ENCODE measurements at places on chromosomes 4 and X. TPM values are rescaled to one million over a fixed set of nuclear protein-coding genes. Genes with fewer than 3 reads are reported as not detected.

Gene SASH3
- 8.6 TPM for total RNA-seq

Gene CCNB3
- 0.80 TPM for total RNA-seq

Gene PNCK
- total RNA-seq = 1.6 TPM

Gene CDX4
- not detected for total RNA-seq

Gene SLC25A14
- total RNA-seq = 12.8 TPM

Gene WDR44
- total RNA-seq = 18.9 TPM

Gene IRS4
- total RNA-seq = 1.2 TPM

Gene EREG
- 0.22 TPM for total RNA-seq

Gene RFC1
- 54.6 TPM for total RNA-seq

Gene SH3D19
- total RNA-seq = 155 TPM

Gene CENPVL2
- not detected for total RNA-seq

Gene NUDT10
- total RNA-seq = 2.5 TPM

Gene PPARGC1A
- 21.6 TPM for total RNA-seq

Gene TMPRSS11E
- total RNA-seq = not detected

Gene RIBC1
- 2.1 TPM for total RNA-seq

Gene ELF2
- 81.0 TPM for total RNA-seq

Gene TEX13A
- total RNA-seq = not detected

Gene IRF2
- 50.2 TPM for total RNA-seq

Gene RPL34
- total RNA-seq = 980 TPM

Gene XPNPEP2
- total RNA-seq = 6.6 TPM

Gene BRCC3
- 12.3 TPM for total RNA-seq

Gene PHOX2B
- total RNA-seq = not detected

Gene BST1
- total RNA-seq = 9.1 TPM

Gene GPR173
- total RNA-seq = 13.2 TPM

Gene CXCL13
- total RNA-seq = not detected

Gene CSAG2
- total RNA-seq = not detected

Gene H2BW2
- total RNA-seq = not detected

Gene DGAT2L6
- total RNA-seq = not detected

Gene PDE6B
- 2.5 TPM for total RNA-seq

Gene CPE
- 109 TPM for total RNA-seq
